ENCODE measurements at places on chromosomes 2 and 18. TPM values are rescaled to one million over a fixed set of nuclear protein-coding genes. Genes with fewer than 3 reads are reported as not detected.

Gene PPP1R7
- 140 TPM for total RNA-seq

Gene LIMS4
- 2.7 TPM for total RNA-seq

Gene RAX
- total RNA-seq = not detected

Gene TMEM163
- not detected for total RNA-seq

Gene ADRA2B
- total RNA-seq = not detected

Gene TNFRSF11A
- not detected for total RNA-seq

Gene RGPD8
- total RNA-seq = 5.5 TPM

Gene AFF3
- 0.18 TPM for total RNA-seq

Gene ARHGEF33
- total RNA-seq = not detected

Gene ADCYAP1
- total RNA-seq = not detected

Gene SPATA3
- not detected for total RNA-seq

Gene EFR3B
- total RNA-seq = 0.39 TPM

Gene NOSTRIN
- total RNA-seq = not detected

DNA sequence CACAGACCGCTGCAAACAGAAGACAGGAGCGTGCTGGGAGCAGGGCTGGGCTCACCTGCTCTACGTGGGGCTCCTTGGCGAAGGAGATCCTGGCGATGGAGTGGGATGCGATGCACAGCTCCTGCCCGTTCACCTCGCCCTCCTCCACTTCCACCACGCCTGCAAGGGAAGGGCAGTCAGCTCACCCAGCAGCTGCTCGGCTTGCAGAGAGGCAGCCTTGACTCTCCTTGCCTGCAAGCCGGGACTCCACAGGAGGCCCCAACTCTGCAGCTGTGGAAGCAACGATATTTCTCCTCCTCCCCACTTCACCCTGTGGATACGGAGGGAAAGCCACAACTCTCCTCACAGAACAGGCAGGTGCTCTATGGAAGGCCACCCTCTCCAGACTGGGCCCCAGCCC, 35.1 kb downstream of the THAP4 start:
- no peak for DNase-seq

- no peak for DNase-seq
These were observed 6.3 kb upstream of the CYP26B1 start for GRCh38 chr2:72153924-72154323.

DNA sequence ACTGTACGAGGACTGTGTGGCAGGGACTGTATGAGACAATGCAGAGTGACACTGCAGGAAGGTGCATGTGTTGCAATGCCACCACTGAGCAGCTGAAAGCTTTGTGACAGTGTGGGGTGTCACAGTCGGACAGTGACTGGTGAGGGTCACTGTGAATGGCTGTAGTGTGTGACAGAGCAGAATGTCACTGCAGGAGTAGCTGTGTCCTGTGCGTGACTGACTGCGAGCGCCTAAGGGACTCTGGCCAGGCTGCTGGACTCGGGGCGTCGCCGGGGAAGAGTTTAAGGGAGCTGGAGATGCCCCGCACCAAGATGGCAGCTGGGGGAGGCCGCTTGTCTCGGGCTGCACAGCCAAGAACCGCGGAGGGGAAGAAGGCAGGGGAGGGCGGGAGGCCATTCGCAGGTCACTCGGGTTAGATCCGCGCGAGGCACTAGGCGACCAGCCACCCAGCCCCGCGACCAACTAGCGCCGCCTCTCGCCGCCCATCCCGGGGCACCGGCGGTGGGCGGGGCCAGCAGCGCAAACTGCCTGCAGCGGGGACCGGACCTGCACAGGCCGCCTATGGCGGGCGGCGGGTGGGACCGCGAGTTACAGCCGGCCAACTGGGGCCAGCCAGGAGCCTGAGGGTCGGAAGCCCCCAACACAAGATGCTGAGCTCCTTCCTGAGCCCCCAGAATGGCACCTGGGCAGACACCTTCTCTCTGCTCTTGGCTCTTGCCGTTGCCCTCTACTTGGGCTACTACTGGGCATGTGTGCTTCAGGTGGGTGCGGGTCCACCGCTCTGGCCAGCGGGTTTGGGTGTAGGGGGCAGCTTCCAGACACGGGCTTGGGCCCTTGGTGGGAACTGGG, at the start of gene ABHD1:
Gene ABHD1, plus strand, starts transcription at position 514 of the 849 bp plus-strand sequence. Its CDS starts 134 bp downstream, at position 648.
- DNase-seq = no peak

DNA sequence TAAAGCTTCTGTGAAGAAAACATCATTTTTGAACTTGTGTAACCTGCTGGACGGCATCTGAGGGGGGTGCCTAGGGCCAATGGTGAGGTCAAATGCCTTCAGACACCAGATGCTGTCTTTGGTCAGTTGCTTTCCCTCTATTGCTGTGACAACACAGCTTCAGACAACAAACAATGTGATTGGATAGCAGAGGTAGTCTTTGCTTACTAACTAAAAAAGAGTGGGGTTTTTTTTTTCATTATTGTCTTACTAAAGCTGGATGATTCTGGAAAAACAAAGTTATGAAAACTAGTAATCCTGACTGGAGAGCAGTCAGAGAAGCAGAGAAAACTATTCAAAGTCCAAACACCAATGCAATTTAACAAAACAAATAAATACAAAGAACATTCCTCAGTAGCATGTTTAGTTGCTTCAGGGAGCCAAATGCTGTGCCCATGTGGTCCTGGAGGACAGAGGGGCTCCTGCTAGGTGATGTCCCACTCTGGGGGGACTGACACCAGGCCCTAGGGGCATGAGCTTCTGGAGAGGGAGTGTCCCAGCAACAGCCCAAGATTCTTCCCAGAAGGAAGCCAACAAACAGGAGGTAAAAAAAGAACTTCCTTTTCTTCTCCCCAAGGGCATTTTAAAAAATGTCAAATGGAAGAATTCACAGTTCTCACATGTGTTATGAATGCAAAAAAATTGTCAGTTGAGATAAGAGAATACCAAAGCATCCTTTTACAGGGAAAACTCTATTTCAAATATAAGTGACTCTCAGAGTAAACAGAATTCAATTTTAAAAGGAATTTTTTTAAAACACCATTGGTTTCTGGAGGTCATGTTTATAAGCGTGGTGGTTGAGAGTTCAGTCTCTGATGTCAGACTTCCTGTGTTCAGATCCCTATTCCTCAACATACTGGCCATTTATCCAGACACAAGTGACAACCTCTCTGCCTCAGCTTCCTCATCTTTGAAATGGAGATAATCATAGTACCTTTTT, 181.1 kb upstream of the PGAP1 start:
- DNase-seq = peak; percentile 78

DNA sequence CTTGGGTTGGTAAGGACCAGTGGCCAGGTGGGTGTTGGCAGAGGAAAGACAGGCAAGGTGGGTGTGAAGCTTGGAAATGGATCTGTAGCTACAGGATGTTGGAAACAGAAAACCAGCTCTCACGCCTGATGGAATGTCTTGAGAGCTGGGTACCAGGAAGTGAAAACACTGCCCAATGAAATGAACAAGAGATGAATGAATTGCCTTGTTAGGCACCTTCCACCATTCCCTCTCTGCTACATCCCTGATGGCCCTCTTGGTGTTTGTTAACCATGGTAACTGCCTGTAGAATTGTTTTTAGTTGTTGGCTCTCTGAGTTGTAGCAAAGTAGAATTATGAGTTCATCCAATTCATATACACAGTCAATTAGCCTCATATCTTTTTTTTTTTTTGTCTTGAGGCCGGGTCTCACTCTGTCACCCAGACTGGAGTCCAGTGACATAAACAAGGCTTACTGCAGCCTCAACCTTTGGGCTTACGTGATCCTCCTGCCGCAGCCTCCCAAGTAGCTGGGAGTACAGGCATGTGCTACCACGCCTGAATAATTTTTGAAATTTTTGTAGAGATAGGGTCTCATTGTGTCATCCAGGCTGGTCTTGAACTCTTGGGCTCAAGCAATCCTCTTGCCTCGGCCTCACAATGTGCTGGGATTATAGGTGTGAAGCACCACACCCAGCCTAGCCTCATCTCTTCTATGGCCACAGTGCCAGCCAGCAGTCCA, 9.5 kb downstream of the KCMF1 start:
- no peak for DNase-seq

- DNase-seq = no peak
These were observed 37.8 kb downstream of the ARHGEF4 start for GRCh38 chr2:130874512-130874911.

GRCh38 chr2:144489315-144489916, 30.5 kb downstream of the ZEB2 start:
- DNase-seq = no peak

- no peak for DNase-seq
These were observed 19.5 kb downstream of the RALBP1 start for GRCh38 chr18:9494778-9495331.

- DNase-seq = no peak
These were observed 126.8 kb downstream of the MEIS1 start for GRCh38 chr2:66561645-66562303.

- DNase-seq = no peak
These were observed 103.3 kb upstream of the NCK2 start for GRCh38 chr2:105641389-105641811.

- DNase-seq = peak; percentile 42
These were observed 30.0 kb downstream of the IL1R2 start for GRCh38 chr2:102021779-102022178.

DNA sequence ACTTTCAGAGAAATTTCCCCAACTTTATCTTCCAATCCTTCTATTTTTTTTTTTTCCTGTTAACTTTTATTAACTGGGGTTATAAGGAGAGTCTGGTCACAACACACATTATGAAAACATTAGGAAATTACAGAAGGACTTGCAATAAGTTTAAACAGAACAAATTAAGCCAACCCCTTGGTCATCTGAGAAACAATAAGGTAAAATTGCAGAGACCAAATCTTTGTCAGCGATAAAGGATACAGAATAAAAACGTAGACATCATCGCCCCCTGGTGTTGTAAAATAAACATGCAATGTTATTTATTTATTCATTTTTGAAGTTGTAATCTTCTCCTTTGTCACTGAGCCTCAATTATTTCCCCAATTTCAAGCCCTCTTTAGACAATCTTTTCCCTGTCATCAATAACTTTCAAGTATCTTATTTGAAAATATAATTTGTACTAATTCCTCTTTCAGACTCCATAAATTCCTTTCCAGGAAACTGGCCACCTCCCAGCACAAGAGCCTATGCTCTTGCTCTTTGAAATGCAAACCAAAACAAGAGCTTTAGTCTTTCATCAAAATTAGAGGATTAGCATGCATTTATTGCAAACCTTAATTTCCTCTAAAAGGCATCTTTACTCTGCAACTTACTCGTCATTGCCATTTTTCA, 19.5 kb downstream of the G6PC2 start:
- no peak for DNase-seq

DNA sequence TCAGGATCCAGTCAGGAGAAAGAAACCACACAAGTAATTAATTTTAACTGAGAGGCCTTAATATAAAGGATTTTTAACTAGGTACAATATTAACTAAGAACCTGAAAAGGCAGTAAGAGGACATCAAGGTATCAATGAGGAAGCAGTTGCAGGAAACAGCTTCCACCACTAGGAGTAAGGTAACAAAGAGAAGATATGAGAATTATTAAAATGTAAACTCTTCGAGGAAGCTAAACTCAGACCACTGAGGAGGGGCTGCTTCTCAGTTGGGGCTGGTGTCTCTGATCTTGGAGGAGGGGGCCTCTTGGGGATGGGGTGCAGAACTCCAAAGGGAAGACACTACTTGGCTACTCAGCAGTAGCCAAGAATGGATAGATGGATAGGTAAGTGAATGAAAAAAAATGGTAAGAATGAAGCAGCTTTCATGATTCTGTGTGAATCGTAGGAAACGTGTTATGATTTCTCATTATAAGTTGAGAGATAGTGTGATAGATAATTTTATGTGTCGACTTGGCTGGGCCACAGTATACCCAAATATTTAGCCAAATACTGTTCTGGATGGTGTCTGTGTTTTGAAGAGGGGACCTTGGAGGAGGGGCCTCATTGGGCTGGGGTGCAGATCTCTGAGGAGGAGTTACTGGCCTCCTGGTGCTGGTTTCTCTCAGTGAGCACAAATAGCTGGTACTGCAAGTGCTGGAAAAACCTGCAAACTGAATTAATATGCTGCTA, 547.7 kb upstream of the LRRTM1 start:
- DNase-seq = no peak

- peak; percentile 71 for DNase-seq
These were observed 42.5 kb downstream of the SDC1 start for GRCh38 chr2:20182241-20182931.

DNA sequence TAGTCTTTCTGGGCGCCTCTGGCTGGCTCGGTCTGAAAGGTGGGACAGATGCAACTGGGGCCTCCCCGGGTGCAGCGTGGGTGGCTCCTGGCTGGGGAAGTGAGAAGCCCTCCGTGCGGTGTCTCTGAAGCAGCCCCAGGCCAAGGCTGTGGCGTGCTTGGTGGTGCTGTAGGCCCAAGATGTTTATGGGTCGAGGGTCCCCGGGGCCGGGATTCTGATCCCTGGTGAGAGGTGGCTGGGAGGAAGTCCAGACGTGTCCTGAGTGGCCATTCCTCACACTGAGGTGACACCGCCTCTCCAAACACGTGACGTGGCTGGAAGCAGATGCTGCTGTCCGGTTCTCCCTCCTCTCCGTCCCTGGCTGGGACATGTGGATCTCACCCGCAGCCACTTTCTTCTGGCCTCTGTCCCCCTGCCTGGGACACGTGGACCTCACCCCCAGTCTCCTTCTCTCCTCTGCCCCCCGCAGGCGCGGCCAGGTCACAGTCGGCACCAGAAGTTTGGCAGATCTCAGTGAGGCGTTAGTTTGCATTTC, 12.6 kb downstream of the RTP5 start:
- DNase-seq = no peak

GRCh38 chr2:234335661-234336228, 161.1 kb downstream of the ARL4C start:
- DNase-seq = no peak

DNA sequence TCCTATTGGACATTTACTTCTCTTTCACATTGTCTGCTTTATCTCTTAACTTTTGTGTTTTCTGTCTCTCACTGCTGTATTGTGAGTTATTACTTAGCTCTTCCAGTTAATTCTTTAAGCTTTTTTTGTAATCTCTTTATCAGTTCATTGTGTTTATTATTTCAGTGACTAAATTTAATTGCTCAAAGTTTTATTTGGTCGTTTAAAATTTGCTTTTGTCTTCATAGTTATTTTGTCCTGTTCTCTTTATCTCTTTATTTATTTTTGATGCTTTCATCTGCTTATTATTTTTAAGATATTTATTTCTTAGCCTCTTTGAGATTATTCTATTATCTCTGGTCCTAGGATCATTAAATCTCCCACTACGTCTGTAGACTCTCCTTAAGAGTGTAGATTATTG, 268.6 kb downstream of the ALPK2 start:
- no peak for DNase-seq

DNA sequence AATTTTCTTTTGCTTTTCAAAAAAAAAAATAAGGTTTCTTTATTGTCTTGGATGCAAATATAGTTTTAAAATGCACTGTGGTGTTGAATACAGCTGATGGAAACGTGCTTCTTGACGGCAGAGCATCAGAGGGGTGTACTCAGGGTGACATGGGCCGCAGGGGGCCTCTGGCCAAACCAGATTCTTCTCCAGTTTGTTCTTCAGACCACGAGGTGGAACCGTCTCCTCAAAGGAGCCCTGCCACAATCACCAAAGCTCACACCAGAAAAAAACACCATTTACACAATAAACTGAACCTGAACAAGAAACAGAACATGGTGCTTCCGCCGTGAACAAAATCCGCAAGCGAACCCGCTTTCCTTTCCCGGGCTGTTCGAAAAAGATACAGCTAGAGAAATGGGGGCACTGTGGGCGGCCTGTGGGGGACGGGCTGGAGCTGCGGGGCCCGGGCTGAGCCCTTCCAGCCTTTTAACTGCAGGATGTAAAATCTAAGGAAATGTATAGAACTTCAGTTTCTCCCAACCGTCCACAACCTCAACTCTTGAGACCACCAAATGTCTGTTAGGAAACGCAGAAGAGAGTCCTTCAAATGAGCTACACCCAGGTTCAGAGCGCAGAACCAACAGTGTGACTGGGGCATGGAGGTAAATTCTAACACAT, 34.5 kb downstream of the PSMG2 start:
- DNase-seq = no peak
